IPS DF 6.9 (cell line): ENCODE measurements at places on chromosomes 7 and 10.

DNA sequence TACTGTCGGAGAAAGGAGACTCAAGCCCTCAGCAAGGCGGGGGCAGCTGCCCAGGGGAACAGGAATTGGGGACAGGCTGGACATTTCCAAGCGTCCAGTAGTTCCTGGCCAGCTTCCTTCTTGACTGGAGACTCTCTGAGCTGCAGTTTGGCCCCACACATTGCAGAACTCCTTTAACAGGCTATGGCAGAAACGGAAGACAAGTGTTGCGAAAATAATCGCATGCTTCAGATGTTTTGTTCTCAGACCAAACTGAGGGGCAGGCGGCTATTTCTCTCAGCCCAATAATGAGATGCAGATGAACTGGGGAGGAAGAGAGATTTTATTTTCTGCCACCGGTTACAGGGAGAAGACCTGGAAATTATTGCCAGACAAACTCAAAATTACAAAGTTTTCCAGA lies 88.0 kb upstream of the PFKP start:
- DNase-seq: no peak

DNA sequence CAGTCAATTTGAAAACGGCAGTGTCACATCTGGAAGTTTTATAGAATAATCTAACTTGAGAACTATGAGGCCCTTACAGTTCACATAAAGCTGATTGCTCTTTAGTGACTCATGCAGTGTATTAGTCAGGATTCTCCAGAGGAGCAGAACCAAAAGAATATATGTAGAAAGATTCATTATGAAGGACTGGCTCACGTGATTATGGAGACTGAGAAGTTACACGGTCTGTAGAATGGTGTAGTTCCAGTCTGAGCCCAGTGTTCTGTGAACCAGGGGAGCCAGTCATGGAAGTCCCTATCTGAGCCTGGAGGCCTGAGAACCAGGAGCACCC lies 21.5 kb downstream of the RBM33 start:
- DNase-seq: no peak

- DNase-seq: no peak
Observed at GRCh38 chr7:73342645-73343044, 14.7 kb downstream of the FKBP6 start.

DNA sequence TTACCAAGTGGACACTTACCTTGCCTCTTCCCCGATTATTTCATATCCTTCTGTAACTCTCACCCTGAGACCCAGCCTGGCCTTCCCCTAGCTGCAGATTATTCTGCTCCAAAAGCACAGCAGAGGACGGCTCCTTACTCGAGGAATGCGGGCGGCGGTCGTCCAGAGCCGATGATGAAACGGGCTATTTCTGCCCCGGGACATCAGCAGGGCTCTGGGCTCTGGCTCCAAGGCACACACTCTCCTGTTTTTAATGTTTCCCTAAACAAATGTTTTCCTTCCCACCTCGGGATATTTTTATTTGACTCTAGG lies 343 bp upstream of the C10orf71 start:
- no peak for DNase-seq

- DNase-seq: no peak
Observed at GRCh38 chr10:44899450-44900080, 11.6 kb upstream of the TMEM72 start.

DNA sequence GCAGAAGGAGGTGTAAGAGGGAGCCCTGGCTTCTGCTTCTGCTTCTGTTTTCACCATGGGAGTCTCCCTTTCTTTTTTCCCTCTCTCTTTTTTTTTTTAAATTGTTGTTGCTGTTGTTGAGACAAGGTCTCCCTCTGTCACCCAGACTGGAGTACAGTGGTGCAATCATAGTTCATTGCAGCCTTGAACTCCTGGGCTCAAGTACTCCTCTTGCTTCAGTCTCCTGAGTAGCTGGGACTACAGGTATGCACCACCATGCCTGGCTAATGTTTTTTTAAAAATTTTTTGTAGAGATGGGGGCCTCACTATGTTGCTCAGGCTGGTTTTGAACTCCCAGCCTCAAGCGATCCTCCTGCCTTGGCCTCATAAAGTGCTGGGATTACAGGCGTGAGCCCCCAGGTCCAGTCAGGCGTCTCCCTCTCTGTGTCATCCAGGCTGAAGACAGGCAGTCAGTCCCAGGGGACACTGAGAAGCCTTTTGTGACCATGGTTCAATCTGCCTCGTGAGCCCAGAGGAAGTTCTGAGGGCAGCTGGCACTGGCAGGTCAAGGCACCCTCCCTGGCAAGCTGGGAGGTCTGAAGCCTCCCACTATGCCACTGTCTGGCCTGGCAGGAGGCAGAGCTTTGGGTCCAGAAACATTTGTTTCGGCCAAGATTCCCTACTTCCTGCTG lies 33.6 kb upstream of the NPFFR1 start:
- no peak for DNase-seq

DNA sequence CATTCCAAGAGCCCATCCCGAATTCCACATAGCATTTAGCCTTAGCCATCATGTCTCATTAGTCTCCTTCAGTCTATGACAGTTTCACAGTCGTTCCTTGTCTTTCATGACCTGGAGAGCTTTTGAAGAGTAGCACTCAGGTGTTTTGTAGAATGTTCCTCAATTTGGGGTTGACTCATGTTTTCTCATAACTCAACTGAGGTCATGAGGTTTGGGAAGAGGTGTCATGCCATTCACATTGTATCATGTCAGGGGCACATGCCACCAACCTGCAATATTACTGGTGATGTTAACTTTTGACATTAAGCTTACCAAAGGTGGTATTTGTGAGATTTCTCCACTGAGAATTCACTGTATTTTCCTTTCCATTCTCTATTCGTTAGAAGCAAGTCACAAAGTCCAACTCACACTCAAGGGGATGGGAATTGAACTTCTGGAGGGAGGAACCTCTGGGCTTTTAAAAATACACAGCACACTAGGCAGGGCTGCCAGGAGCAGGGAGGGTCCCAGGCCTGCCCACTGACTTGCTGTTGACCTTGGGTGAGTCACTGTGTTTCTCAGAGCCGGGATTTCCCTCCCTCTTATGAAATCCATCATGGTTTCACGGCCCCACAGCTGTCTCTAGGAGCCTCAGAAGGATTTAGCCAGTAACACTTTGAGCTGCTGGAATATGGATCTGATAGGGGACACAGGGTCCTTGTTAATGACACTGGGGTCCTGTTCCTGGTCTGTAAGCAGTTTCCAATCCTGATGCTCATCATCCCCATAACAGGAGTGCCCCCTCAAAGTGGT lies 74.4 kb upstream of the TCF7L2 start:
- no peak for DNase-seq

- DNase-seq: no peak
Observed at GRCh38 chr7:13265271-13265670, 577.8 kb downstream of the ARL4A start.

DNA sequence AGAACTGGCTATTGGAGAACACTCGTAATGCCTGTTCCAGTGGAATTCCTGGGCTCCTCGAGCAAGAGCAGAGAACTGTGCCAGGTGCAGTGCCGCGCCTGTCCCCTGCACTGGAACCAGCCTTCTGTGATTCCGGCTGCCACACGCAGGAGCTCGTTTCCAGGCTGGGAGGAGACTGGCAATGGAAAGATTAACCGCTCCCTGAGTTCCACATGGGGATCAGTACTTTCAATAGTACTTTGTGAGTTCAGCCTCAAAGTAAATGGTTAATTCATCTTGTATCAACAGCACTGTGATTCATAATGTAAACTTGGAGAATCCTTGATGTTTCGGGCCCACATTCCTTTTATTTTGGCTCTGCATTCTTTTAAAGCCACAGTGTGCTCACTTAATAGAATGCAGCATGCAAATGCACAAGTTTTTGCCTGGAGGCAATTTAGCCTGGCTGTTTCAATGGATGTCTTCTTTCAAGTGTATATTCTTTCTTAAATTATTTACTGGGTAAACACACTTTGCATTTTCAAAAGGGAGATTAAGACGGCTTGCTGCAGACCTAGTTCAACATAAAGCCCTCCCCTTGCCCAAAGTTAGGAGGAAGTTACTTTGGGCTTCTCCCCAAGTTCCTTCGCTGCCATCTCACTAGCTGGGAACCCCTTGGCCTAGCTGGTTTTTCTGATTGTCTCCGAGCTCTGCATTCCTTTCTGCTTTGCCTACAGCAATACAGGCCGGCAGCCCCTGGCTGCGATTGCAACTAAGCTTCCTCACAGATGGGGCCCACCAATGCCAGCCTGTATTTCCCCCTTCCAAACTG lies 138.1 kb upstream of the TCF7L2 start:
- peak; percentile 43 for DNase-seq

DNA sequence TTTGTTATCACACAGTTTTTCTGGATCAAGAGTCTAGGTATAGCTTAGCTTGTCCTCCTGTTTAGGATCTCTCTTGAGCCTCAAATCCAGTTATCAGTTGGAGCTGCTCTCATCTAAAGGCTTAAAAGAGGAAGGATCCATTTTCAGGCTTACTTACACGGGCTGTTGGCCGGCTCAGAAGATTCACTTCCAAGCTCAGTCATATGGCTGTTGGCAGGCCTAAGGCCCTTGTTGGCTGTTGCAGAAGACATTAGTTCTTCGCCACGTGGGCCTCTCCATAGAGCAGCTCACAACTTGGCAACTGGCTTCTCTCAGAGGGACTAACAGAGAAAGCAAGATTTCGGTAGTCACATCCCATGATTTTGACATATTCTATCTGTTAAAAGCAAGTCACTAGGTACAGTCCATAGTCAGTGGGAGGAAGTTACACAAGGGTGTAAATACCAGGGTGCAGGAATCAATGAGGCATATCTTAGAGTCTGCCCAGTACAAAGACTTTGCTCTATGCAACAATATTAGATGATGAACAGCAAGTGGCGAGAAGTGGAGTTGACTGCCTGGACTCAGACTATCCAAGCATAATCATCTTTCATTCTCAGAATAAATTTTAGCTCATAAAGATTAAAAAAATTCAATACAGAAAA lies 280.1 kb upstream of the MBL2 start:
- no peak for DNase-seq

- DNase-seq: no peak
Observed at GRCh38 chr10:78907551-78908211, 161.1 kb upstream of the ZMIZ1 start.

DNA sequence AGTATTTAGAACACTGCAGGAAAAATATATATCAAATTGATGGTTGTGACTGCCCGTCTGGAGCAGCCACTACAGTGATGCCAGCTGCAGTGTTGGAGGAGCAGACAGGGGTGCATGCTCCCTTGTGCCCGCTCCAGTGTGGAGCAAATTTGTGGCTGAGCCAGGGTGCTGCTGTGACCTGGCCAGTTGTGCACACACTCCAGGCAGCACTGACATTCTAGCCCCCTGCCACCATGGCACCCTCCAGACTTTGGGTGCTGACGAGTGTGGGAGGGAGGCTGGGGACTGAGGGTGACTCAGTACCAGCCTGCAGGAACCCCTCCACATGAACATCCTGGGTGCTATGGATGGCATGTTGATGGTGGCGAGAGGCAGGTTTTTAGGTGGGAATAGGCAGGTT lies 160.0 kb upstream of the PCDH15 start:
- DNase-seq: no peak

- no peak for DNase-seq
Observed at GRCh38 chr7:119724041-119724792, 548.8 kb upstream of the KCND2 start.

DNA sequence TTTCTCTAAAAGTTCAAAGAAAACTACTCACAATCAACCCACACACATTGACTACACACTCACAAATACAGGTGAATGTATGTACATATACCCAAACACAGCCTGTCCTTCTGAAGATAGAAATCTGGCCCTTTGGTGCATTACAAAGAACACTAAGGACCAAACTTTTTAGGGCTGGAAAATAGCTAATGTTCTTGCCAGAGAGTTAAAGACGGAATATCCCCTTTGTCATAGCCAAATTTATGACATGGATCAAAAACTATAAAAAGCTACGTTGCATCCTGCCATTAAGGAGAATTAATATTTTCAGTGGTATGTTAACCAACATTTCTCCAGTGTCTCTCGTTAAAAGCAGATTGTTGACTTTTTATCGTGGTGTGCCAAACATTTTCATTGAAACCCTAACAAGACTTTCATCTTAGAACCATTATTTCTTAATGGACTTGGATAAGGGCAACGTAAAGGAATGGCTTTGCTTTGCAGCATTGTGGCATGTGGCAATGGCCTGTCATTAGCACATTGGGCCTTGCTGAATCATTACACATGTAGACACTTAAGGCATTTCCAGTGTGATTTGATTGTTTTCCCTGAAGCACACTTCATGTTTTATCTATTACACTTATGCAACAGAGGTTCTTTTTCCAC lies 150.9 kb upstream of the MEOX2 start:
- no peak for DNase-seq

GRCh38 chr7:157874208-157874816 lies 537.5 kb downstream of the DNAJB6 start:
- DNase-seq: no peak

DNA sequence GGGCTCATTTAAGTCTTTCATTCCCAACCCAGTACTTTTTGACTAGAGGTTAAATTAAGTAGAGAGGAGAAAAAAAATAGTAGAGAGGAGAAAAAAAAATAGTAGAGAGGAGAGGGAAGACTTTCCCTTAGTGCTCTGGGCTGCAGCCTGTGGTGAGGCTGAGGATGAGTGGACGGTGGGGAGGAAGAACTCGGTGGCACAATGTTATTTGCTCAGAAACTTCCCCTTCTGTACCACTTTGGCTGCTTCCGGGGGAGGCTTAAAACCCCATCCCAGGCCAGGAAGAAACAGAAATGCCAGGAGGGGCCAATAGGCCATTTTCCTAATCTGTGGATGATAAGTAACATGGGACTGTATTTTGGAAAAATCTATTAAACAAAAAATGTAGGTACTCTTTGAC lies 14.6 kb upstream of the MLXIPL start:
- DNase-seq: no peak

GRCh38 chr7:2524808-2525657 lies 5.5 kb downstream of the LFNG start:
- peak; percentile 72 for DNase-seq

GRCh38 chr7:55957190-55957589 lies 5.5 kb downstream of the MRPS17 start:
- DNase-seq: no peak

GRCh38 chr10:87740254-87740655 lies 77.8 kb downstream of the ATAD1 start:
- no peak for DNase-seq

- DNase-seq: no peak
Observed at GRCh38 chr7:143902332-143902899, 440 bp upstream of the TCAF1 start.

GRCh38 chr10:27660711-27661110 lies 84.9 kb downstream of the MKX start:
- DNase-seq: no peak

DNA sequence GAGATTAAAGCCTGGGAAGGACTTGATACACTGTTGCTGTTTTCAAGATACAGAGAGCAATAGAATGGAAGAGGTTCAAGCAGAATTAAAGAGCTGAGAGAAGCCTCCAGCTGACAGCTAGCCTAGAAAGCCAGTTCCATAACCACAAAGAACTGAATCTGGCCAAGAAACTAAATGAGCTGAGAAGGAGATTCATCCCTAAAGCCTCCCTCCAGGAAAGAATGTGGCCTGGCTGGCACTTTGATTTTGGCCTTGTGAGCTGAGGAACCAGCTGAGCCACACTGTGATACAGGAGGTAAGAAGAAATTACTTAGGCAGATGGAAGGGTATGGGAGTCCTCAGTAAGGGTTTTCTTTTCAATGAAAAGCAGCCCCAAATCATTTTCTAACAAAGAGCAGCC lies 324.1 kb downstream of the PHF14 start:
- DNase-seq: no peak

- DNase-seq: no peak
Observed at GRCh38 chr10:13949844-13950542, 363.2 kb downstream of the PRPF18 start.

- no peak for DNase-seq
Observed at GRCh38 chr10:112826018-112826697, 123.9 kb upstream of the TCF7L2 start.
